Mesenteric fat pad (tissue), 1 donor: ENCODE measurements at places on chromosomes 12 and 14.

- no peak for DNase-seq
These were observed 187.7 kb downstream of the PHETA1 start for GRCh38 chr12:111181143-111181726.

DNA sequence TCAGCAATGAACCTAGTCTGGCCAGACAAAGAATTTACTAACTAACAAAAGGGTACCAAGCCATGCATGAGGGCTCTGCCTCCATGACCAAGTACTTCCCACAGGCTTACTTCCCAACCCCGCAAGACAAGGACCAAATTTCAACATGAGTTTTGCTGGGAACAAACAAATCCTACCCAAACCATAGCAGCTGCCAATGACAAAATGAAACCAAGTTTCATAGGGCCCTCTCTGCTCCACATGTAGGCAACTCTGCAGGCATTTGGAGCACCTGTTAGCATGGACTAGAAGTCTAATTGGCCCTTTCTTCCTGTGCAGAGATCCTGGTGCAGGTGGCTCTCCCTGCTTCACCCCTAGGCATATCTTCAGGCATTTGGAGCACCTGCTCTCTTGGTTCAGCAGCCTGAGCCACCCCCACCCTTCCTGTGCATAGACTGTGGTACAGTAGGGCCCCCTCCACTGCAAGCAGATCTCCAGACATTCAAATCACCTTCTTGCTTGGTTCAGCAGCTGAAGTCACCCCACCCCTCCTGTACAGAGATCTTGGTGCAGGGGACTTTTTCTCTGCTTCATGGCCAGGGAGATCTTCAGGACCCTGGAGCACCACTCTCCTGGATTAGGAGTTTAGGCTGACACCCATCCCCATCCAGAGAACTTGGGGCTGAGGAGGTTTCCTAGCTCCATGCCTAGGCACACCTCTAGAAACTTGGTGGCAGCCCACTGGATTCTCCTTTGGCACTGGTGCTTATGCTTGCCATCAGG, 308.7 kb downstream of the RPAP3 start:
- DNase-seq: no peak

DNA sequence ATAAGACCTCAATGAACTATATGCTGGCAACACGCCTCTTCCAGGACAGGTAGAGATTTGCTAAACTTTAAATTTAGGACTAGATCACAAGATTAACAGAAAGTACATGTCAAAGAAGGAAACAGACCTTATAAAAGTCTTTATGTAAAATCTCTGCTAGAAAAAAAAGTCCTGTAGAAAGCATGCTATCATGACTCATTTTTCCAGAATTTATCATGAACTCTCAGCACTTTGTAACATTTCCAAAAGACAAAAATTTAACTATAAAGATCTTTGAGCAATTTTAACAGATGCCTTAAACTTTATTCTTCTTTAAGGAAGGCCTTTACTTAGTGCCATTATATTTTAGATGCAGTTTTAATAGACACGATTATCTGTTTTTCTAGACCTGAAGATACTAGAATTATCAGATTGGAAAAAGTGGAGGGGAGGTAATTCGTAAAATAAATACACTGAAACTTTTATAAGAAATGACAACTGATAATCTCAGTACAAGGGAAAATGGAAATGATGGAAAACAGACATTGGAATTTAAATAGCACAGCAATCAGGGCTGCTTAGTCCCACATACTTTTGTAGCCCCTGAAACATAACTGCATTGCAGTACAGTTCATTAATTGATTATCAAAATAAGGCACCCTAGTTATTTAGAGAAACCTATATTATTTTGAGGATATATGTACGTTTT, 92.0 kb downstream of the TTLL5 start:
- DNase-seq: no peak

DNA sequence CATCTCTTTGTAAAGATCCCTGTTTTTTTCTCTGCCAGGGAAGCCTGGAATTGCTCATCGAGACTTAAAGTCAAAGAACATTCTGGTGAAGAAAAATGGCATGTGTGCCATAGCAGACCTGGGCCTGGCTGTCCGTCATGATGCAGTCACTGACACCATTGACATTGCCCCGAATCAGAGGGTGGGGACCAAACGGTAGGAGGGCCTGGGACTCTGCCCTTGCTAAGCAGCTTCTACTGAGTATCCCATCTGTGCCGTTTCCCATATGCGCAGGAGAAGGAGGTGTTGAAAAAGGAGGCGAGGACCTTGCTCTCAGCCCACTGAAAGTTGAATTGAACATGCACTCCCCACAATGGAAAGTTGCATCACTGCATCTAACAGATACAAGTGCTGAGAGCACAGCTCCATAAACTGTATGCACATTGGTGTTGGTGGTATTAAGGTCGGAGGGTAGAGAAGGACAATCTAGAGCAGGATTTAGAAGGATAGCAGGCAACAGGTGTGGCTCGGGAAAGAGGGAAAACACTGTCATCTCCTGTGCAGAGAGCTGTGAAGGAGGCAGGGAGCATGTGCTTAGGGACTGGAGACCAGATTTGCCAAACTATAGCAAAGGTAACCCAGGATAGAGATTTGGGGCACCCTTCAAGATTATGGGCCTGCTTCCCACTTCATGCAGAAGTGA, 21.5 kb upstream of the TAMALIN start:
- DNase-seq: no peak

GRCh38 chr12:104147346-104147745, 9.3 kb upstream of the NFYB start:
- no peak for DNase-seq

DNA sequence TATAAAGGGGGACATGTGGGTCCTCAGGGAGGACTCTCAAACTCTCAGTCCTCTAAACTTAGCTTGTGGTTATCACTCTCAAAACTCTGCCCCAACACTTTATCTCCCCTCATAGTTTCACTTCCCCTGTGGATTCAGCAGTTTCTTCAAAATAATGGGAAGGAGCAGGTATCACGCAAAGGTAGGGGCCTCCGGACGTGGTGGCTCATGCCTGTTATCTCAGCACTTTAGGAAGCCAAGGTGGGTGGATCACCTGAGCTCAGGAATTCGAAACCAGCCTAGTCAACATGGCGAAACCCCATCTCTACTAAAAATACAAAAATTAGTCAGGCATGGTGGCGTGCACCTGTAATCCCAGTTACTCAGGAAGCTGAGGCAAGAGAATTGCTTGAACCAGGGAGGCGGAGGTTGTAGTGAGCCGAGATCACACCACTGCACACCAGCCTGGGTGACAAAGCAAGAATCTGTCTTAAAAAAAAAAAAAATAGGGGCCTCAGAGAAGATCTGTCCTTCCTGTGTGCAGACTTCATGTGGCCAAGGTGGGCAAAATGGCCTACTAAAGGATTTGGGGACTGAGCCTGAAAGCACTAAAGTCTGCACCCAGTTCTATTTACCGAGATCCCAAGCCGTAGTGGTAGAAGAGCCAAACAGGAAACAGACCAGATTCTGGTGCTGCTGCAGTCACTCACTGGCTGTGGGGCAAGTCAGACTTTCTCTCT, 6.4 kb downstream of the ITGB7 start:
- DNase-seq: no peak

DNA sequence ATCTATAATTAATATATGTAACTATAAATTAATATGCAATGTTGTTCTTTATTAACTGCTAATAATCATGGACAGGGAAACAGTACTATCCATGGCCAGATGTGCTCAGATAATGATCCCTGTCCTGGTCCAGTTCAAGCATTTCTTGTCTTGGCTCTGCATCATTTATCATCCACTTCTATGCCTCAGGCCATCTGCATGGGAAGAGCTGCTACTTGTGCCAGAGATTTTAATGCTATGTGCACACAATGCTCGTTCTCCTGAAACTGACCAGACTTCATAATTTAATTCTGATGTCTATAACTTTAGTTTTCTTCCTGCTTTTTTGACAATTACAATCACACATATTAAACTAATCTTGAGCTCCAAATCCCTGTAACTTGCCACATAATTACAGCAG, 11.2 kb upstream of the TMX1 start:
- DNase-seq: no peak

DNA sequence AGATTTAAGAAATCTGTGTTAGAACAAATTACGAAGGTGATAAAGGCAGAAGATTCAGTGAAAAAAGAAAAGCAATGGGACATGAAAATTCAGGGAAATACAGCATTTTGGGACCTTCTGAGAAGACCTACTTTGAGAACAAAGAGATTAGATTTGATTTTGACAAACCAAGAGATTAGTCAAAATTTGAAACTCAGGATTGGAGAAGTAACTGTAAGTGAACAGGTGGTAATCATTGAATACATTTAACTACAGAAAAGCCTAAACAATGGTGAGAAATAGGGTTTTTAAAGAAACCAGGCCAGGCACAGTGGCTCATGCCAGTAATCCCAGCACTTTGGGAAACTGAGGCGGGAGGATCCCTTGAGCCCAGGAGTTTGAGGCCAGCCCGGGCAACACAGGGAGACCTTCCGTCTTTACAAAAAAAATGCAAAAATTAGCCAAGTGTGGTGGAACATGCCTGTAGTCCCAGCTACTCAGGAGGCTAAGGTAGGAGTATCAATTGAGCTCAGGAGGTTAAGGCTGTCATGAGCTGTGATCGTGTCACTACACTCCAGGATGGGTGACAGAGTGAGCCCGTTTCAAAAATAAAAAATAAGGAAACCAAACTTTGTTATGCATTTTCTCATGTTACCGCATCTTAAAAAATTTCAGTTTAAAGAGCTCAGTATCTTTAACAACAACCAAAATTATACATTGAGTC, 8.9 kb upstream of the SAV1 start:
- no peak for DNase-seq

- no peak for DNase-seq
These were observed 44.9 kb downstream of the KRT80 start for GRCh38 chr12:52146822-52147366.

DNA sequence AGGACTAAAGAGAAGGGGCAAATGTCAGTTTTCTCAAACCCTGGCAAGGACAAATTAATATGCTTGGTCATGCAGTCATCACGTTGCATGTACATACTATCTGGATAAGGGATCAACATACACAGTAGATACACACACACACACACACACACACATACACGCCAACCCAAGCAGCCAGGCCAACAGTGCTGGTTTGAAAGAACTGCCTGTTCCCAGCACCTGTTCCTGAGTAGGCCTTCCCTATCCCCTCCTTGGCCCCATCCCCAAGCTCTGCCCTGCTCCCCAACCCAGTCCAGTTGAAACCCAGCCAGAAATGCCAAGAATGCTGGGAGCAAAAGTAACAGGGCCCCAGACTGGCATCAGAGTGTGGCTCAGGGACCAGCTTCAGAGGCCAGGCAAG, 4.4 kb downstream of the ITGA7 start:
- DNase-seq: no peak

DNA sequence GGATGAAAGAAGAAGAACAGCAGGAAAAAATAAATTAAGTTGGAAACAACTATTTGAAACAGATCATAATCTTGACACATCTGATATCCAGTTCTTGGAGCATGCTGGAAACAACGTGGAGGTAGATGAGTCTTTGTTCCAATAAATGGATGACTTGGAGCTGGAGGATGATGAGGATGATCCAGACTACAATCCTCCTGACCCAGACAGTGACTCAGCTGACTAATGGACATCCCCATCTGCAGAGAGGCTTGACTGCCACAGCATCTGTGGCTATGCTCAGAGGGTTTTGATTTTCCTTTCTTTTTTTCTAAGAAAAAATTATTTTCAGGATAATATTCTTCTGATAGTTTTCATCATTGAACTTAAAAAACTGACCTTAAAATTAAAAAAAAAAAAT, 6.2 kb upstream of the ZDHHC17 start:
- DNase-seq: no peak

- no peak for DNase-seq
These were observed 121.3 kb downstream of the PTPRO start for GRCh38 chr12:15443611-15444010.

- no peak for DNase-seq
These were observed 14.6 kb downstream of the SPTB start for GRCh38 chr14:64865109-64865508.

GRCh38 chr14:22545842-22546721, 42.9 kb downstream of the DAD1 start:
- DNase-seq: no peak

DNA sequence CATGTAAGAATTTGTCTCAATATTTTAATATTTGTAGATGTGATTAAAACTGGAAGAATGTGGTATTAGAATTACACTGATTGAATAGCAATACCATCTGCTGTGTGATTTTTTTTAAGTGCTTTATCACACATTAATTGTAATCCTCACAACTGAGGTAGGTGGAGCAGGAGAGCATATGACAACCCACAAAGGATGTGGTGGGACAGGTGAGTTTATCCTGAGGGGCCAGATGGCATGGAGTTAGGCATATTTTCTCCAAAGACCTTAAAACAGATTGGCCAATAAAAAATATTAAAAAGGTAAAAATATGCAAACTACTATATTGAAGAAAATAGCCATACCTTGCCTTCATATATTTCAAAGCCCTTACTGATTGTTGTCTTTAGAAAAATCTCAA, 7.8 kb downstream of the LRRC10 start:
- DNase-seq: no peak

DNA sequence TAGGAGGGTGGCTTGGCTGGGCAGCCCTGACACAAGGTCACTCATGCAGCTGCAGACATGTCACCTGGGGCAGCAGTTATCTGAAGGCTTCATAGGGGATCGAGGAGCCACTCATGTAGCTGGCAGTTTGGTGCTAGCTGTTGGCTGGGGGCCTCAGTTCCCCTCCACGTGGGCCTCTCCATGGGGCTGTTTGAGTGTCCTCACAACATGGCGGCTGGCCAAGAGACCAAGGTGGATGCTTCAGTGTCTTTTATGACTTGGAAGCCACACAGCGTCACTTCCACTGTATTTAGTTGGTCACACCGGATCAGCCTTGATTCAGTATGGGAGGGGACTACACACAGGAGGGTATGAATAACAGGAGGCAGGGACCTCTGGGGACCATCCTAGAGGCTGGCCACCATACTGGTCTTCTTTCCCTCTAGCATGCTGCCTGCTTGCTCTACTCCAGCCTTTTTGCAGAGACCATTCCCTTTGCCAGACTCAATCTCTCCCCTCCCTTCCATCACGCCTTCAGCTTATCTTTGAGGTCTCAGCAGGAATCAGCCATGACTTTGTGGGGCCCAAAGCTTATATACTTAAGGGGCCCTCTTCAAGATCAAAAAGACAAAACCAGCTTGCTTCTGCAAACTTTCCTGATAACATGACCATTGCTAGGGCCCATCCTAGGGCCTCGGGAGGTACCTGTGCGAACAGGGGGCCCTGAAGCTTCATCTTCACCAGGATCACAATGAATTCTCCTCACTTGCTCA, 53.4 kb downstream of the RPH3A start:
- no peak for DNase-seq
